ENCODE measurements at places on chromosomes 7 and 10.
A peak's percentile ranks its signal among the peaks of the same experiment; 100 is the strongest.

DNA sequence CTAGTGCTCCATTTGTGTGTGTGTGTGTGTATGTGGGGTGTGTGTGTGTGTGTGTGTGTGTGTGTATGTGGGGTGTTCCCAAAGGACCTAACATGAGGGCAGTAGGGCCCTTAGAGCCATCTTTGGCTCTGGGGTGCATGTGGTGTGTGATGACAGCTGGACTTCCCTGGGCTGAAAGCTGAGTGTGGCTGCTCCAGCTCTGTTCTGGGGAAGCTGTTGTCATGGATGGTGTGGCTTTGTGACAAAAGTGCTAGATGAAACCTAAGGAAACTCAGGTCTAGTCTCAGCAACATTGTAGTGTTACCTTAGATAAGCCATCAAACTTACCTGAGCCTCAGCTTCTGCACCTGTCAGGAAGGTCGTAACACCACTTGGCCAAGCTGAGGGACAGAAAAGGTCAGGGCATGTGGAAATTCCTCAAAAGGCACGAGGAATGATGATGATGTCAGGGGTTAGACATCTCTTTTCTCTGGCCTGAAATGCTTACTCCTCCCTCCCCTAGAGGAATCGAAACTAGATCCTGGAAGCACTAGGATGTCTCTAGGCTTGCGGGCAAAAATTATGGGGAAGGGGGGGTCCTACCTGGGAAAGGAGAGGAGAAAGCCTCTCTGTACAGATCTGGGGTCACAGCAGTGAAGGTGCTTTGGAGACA is 115.4 kb downstream of the RPS24 start:
- no peak for DNase-seq

- no peak for DNase-seq
These were observed 3.4 kb downstream of the WASL start for GRCh38 chr7:123745437-123745836.

DNA sequence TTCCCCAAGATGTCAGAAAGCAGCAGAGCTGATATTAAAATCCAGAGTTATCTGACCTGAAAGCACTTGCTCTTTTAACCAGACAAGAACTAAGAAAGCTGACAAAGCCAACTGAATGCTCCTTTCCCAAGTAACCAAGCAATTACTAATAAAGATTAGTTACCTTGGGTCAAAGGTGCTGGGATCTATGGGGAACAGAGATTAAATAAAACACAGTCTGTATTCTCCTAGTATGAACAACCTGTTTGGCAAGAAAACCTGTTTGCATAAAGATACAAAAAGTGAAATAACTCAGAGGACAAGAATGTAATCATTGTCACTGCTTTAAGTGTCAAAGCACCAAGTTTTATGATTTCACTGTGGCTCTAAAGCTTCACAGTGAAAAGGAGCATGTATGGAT is 35.7 kb downstream of the ITPRID1 start:
- no peak for DNase-seq

GRCh38 chr7:47932016-47932415 is 16.2 kb downstream of the PKD1L1 start:
- DNase-seq: no peak

GRCh38 chr7:28981161-28981465 is 23.0 kb upstream of the TRIL start:
- peak; percentile 62 for DNase-seq

GRCh38 chr10:70930263-70931000 is 42.1 kb upstream of the PCBD1 start:
- no peak for DNase-seq

DNA sequence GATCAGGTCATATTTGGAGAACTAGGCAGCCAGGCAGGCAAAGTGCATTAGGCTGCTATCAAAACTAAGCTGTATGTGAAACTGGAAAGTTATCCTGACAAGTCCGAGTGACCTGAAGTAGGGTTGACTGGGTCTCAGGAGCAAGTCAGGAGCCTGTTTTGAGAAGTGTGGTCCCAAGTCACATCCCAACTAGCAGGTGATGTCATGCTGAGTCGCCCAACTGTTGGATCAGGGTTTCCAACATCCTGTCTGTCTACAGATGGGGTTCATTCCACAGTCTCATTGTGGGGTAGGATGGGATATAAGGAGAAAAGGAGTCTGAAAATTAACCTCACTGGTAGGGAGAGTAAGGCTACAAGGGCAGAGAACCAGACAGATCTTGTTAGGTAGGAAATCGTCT is 27.0 kb downstream of the SLC26A4 start:
- DNase-seq: peak; percentile 45

- no peak for DNase-seq
These were observed 52.2 kb downstream of the GPR158 start for GRCh38 chr10:25226775-25227682.

DNA sequence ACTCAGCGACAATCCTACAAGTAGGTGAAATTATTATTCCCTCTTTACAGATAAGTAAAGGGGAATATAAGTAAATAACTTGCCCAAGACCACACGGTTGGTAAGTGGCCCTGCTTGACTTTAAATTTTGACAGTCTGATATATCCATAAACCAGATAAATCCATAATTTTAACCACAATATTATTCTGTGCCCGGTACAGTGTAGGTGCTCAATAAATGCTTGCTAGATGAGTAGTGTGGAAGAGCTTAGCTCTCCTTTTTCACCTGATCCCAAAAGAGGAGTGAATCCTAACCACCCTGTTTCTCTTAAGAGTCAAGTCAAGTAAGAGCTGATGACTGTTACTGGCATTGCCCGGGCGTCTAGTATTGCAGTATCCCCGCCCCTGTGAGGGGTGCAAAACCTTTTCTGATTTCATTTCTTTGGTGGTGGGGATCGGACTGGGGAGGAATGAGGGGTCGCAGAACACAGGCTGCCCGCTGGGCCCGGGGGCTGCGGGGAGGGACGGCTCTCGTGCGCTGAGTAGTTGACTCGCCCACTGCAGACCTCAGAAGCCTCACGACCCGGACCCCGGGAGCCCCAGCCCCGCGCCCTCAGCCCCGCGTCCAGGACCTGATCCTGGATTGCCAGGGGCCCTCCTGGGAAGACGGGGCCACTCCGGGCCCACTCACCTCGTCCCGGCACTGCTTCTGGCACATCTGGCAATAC is 490 bp downstream of the KIN start:
- no peak for DNase-seq

DNA sequence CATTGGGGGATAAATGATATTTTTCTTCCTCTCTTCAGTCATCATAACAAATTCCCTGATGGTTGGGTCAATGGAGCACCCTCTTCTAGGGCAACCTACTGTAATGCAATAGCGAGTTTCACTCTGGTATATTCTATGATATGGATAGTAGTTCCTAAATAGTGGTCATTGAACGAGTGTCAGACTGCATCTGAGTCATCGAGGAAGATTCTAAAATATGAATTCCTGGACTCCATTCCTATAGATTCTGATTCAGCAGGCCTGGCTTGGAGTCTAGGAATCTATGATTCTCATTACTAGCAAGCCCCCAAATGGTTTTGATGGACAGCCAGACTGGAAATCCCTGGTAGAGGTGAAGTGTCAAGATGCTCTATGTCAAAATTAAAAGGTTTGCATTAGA is 254.5 kb downstream of the BUB3 start:
- DNase-seq: no peak

DNA sequence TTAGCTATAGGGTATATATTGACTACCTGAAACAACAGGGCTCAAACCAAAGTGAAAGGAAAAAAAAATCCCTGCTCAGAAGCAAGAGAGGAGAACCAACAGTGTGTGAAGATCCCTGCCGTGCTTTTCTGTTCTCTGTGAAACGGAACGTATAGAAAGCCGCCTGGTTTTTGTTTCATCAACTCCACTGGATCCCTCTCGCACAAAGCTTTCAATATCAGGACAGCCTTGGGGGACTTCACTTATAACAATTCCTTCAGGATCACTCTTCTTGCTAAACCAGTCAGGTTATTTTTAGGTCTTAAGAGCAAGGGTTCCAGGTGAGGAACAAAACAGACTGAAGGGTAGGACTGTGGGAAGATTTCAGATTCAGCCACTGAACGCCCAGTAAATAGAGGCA is 151.1 kb upstream of the CACNA2D1 start:
- no peak for DNase-seq

DNA sequence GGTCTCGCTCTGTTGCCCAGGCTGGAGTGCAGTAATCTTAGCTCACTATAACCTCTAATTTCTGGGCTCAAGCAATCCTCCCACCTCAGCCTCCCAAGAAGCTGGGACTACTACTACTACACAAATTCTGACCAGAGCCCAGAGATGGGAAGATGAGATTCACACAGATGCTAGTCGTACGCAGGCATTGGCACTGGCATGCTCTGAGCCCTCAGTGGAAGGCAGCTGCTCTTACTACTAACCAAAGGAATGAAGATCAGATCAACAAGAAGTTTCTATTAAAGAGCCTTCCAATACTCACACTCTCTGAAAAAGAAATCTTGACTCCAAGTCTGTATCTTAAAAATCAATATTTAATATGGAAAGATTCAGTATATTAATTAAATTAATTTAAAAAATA is 10.7 kb downstream of the GDF2 start:
- no peak for DNase-seq

Data from esophagus muscularis mucosa (tissue), 4 donors.